Left ventricle myocardium superior (tissue), 1 donor: ENCODE measurements at places on chromosomes 1 and 21. TPM values are rescaled to one million over a fixed set of nuclear protein-coding genes. Genes with fewer than 3 reads are reported as not detected.

Gene PLPPR4
- 0.55 TPM for total RNA-seq

Gene AIRE
- total RNA-seq = not detected

Gene MEF2D
- 116 TPM for total RNA-seq

Gene CASQ1
- 20.0 TPM for total RNA-seq

Gene CFAP74
- not detected for total RNA-seq

Gene HAO2
- total RNA-seq = not detected

Gene TPTE
- not detected for total RNA-seq

Gene SPATA21
- not detected for total RNA-seq

Gene GPR153
- 7.7 TPM for total RNA-seq

Gene KRTAP21-2
- not detected for total RNA-seq

Gene SPRR2G
- total RNA-seq = not detected

Gene OR10J1
- total RNA-seq = not detected

Gene CADM3
- total RNA-seq = 4.8 TPM

Gene VHLL
- total RNA-seq = not detected

Gene RIIAD1
- total RNA-seq = 4.4 TPM

Gene FOXO6
- total RNA-seq = 3.4 TPM

Gene KMO
- total RNA-seq = 0.22 TPM

Gene FAM110D
- 4.5 TPM for total RNA-seq

Gene LRRC71
- total RNA-seq = 0.17 TPM

Gene PDZK1
- total RNA-seq = not detected
